ENCODE measurements at places on chromosomes 1 and 21.

DNA sequence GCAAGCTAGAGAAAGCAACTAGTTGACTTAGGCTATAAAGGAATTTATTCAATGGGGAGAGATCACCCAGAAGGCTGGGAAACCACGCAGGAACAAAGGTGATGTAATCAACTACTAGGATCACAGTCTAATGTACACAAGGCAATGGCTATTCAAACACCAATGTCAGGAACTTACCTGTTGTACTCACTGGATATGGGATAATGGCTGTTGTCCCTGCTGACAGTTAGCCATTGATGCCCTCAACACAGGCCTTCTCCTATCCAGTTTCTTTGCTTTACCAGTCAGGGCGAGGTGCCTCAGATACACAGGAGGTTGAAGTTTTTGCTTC lies 32.3 kb downstream of the C21orf91 start:
- no peak for DNase-seq

GRCh38 chr1:4825800-4826450 lies 171.5 kb downstream of the AJAP1 start:
- DNase-seq: no peak

DNA sequence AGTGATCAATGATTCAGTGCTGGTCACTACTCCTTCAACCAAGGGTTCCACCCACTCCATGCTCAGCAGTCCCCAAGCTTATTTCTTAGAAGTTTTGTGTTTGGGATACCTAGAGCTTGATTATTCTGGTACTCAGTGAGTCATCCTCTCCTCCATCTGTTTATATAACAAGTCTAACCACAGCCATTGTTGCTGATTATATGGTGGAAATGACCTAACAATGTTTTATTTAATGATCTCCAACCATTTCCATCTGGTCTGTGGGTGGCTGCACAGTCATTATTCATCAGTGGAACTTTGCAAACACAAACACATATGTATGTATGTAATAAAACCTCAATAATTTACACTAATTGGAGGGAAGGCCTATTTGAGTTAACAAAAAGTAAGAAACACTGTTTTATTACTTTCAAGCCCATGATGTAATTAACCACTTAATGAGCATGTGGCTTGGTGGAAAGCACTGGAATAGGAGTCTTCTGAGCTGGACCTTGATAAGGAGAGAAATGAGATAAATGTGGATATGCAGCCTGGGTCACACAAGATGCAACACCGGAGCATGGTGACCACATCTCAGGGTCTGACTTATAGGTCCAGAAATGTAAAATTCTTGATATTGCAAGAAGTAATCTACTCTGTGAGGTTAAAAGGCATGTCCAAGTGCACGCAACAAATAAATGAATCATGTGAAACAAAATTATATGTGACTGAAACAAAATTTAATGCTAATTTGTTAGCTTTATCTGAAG lies 99.0 kb upstream of the WLS start:
- peak; percentile 70 for DNase-seq

- no peak for DNase-seq
These were observed 18.5 kb downstream of the TCP10L start for GRCh38 chr21:32566741-32567389.

Measured in adipocyte (in vitro differentiated cells).